Effector memory CD4-positive, alpha-beta T cell (primary cell): ENCODE measurements at places on chromosomes 1 and 21.
A peak's percentile ranks its signal among the peaks of the same experiment; 100 is the strongest.

- H3K4me1 ChIP-seq, result no peaks in the 10 kb centered on the region
- no peak for DNase-seq
- H3K4me3 ChIP-seq, result no peak overlapping the region
- H3K36me3 ChIP-seq, result no peaks in the 10 kb centered on the region
- H3K27me3 ChIP-seq, result no peaks in the 10 kb centered on the region
Observed at GRCh38 chr1:94399453-94399852, 18.7 kb upstream of the ABCD3 start.

- H3K27ac ChIP-seq, result no peak overlapping the region
- no peak for DNase-seq
- H3K4me3 ChIP-seq, result no peak overlapping the region
- H3K36me3 ChIP-seq, result no peaks in the 10 kb centered on the region
- no peaks in the 10 kb centered on the region for H3K4me1 ChIP-seq
Observed at GRCh38 chr1:151920149-151920548, 10.8 kb upstream of the THEM4 start.

GRCh38 chr1:165854101-165854845 is 26.9 kb downstream of the UCK2 start:
- H3K4me1 ChIP-seq, result no peaks in the 10 kb centered on the region
- no peaks in the 10 kb centered on the region for H3K36me3 ChIP-seq
- H3K27me3 ChIP-seq, result no peaks in the 10 kb centered on the region
- DNase-seq, result no peak
- H3K27ac ChIP-seq, result no peak overlapping the region

DNA sequence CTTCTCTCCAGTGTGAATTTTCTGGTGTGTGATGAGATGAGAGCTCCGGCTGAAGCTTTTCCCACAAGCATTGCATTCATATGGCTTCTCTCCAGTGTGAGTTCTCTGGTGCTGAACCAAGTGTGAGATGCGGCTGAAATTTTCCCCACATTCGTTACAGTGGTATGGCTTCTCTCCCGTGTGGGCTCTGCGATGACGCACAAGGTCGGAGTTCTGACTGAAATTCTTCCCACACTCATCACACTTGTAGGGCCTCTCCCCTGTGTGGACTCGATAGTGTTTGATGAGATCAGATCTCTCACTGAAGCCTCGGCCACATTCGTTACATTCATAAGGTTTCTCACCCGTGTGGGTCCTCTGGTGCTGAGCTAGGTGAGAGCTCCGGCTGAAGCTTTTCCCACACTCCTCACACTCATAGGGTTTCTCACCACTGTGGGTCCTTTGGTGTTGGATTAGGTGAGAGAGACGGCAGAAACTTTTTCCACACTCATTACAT is 7.4 kb downstream of the ZNF436 start:
- H3K4me1 ChIP-seq, result peaks cover 1% of the 10 kb centered on the region
- H3K4me3 ChIP-seq, result no peak overlapping the region
- peaks cover 28% of the 10 kb centered on the region for H3K36me3 ChIP-seq
- H3K27ac ChIP-seq, result no peak overlapping the region
- no peak for DNase-seq

- no peaks in the 10 kb centered on the region for H3K36me3 ChIP-seq
- H3K27ac ChIP-seq, result no peak overlapping the region
- H3K4me1 ChIP-seq, result no peaks in the 10 kb centered on the region
- H3K27me3 ChIP-seq, result no peaks in the 10 kb centered on the region
- peak; percentile 10 for DNase-seq
Observed at GRCh38 chr1:3483801-3484444, 29.5 kb downstream of the ARHGEF16 start.

DNA sequence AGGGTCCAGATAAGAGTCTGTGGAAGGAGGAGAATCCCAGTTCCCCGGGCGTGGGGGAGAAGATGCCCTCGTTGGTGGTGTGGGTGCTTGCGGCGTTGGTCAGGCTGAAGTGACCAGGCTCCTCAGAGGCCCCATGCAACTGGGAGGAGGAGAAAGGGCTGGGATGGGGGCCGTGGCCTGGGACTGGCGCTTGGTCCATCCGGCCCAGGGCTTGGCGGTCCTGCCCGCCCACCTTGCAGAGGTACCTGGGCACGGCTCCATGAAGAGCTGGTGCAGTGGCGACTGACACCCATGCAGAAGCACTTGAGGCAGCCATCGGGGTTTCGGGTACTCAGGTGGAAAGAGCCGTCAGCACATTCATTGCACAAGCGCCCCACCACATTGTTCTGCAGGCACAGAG is 60.8 kb downstream of the HSPG2 start:
- H3K4me1 ChIP-seq, result no peaks in the 10 kb centered on the region
- no peaks in the 10 kb centered on the region for H3K27me3 ChIP-seq
- H3K27ac ChIP-seq, result no peak overlapping the region
- DNase-seq, result no peak
- H3K36me3 ChIP-seq, result no peaks in the 10 kb centered on the region

- no peaks in the 10 kb centered on the region for H3K4me1 ChIP-seq
- H3K27me3 ChIP-seq, result no peaks in the 10 kb centered on the region
- no peak overlapping the region for H3K27ac ChIP-seq
- DNase-seq, result no peak
- no peaks in the 10 kb centered on the region for H3K36me3 ChIP-seq
Observed at GRCh38 chr21:17461014-17461413, 51.8 kb upstream of the CXADR start.

DNA sequence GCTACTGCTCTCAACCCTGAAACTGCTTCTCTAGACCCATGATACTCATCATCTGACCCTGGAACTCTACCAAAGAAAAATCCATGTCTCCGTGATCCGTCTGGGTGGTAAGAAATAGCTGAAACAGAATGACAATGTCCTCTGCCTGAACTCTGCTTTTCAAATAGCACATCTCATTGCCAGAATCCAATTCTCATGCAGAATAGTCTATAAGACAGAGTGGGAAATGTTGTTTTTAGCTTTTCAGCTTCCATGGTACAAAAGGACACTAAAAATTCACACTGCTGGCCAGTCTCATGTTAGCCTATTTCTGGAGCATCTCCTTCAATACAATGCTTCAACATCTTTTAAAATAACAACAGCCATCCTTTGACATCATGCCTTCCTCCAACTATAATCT is 1355.8 kb upstream of the PRMT6 start:
- no peak overlapping the region for H3K4me3 ChIP-seq
- DNase-seq, result no peak
- H3K36me3 ChIP-seq, result no peaks in the 10 kb centered on the region
- no peak overlapping the region for H3K27ac ChIP-seq

- no peak overlapping the region for H3K27ac ChIP-seq
- no peaks in the 10 kb centered on the region for H3K27me3 ChIP-seq
- DNase-seq, result no peak
Observed at GRCh38 chr21:25916226-25916625, 181.5 kb downstream of the GABPA start.

- H3K4me1 ChIP-seq, result no peaks in the 10 kb centered on the region
- no peaks in the 10 kb centered on the region for H3K27me3 ChIP-seq
- no peaks in the 10 kb centered on the region for H3K36me3 ChIP-seq
- no peak overlapping the region for H3K4me3 ChIP-seq
Observed at GRCh38 chr1:225694151-225694603, 41.3 kb upstream of the ENAH start.

- H3K27me3 ChIP-seq, result no peaks in the 10 kb centered on the region
- no peak overlapping the region for H3K27ac ChIP-seq
- H3K4me1 ChIP-seq, result no peaks in the 10 kb centered on the region
- no peak overlapping the region for H3K4me3 ChIP-seq
- no peak for DNase-seq
Observed at GRCh38 chr1:71634159-71634558, 553.3 kb upstream of the ZRANB2 start.

DNA sequence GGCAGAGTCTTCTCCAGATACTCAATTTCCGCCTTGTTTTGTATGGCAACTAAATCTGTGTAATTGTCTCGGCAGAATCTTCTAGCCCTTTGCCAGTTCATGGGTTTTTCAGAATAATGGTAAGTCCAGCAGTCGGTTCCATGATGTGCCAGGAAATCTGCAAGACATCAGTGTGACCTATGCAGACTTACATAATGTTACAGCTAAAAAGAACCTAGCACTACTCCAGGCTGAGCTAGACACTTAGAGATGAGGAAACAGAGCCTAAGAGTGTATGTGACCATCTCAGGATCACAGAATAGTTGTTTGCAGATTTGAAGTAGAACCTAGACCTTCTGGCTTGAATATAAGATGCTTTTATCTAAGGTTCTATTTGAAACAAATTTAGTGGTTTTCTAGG is 2.8 kb downstream of the SELL start:
- DNase-seq, result no peak
- H3K4me3 ChIP-seq, result peak overlapping the region; percentile 35
- peak overlapping the region; percentile 56 for H3K27ac ChIP-seq
- H3K27me3 ChIP-seq, result no peaks in the 10 kb centered on the region
- peaks cover 33% of the 10 kb centered on the region for H3K4me1 ChIP-seq
- peaks cover 25% of the 10 kb centered on the region for H3K36me3 ChIP-seq

GRCh38 chr1:214658785-214659184 is 55.8 kb downstream of the CENPF start:
- H3K27me3 ChIP-seq, result no peaks in the 10 kb centered on the region
- no peak for DNase-seq
- H3K4me1 ChIP-seq, result no peaks in the 10 kb centered on the region
- H3K4me3 ChIP-seq, result no peak overlapping the region
- no peaks in the 10 kb centered on the region for H3K36me3 ChIP-seq
- H3K27ac ChIP-seq, result no peak overlapping the region

GRCh38 chr1:73181190-73181540 is 898.8 kb upstream of the NEGR1 start:
- H3K4me3 ChIP-seq, result no peak overlapping the region
- H3K36me3 ChIP-seq, result no peaks in the 10 kb centered on the region
- H3K27ac ChIP-seq, result no peak overlapping the region
- DNase-seq, result no peak
- no peaks in the 10 kb centered on the region for H3K4me1 ChIP-seq

DNA sequence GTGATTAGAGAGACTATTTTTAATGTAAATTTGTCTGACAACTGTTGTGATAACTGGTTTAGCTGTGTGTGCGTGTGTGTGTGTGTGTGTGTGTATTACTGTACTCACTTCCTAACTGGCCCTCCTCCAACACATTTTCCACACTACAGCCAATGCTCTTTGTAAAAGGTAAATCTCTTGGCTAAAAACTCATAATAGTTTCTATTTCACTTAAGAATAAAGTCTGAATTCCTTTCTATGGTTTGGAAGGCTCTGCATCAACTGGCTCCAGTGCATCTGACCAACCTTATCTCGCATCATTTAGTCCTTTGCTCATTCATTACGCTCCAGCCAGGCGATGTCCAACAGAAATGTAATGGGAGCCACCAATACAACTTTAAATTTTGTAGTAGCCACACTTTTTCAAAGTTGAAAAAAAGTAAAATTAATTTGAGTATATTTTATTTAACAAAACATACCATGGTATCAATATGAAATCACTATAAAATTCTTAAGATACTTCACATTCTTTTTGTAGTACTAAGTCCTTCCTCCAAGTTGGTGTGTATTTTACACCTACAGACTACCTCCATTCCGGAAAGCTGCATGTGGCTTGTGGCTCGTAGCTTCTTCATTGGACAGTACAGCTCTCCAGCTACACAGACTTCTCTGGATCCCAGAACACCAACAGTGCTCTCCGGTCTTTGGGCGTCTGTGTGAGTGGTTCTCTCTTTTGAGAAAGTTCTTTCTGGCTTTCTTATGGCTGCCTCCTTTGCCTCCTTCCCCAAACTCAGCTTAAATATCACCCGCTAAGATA is 68.9 kb downstream of the NRIP1 start:
- H3K27ac ChIP-seq, result no peak overlapping the region
- DNase-seq, result no peak
- H3K36me3 ChIP-seq, result no peaks in the 10 kb centered on the region
- H3K4me3 ChIP-seq, result no peak overlapping the region

DNA sequence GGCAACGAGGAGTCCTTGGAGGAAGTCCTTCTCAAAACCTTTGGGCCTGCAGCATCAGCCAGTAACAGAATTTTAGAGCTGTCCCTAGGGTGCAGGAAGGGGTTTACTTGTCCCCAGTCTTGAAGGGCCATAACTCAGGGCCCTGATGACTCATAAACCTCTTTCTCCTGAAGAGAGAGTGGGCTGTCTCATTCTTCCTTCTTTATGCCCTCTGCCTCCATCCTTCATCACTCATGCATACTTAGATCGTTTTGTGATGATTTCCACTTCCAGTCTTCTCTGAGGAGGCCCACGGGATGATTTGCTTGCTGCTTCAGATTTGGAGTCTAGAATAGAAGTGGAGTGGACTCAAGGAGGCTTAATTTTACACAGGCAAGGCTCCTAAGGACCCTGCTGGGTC is 60.2 kb downstream of the NDUFS5 start:
- peaks cover 12% of the 10 kb centered on the region for H3K27me3 ChIP-seq
- no peak overlapping the region for H3K27ac ChIP-seq
- H3K4me3 ChIP-seq, result no peak overlapping the region
- H3K4me1 ChIP-seq, result peaks cover 6% of the 10 kb centered on the region
- no peaks in the 10 kb centered on the region for H3K36me3 ChIP-seq

DNA sequence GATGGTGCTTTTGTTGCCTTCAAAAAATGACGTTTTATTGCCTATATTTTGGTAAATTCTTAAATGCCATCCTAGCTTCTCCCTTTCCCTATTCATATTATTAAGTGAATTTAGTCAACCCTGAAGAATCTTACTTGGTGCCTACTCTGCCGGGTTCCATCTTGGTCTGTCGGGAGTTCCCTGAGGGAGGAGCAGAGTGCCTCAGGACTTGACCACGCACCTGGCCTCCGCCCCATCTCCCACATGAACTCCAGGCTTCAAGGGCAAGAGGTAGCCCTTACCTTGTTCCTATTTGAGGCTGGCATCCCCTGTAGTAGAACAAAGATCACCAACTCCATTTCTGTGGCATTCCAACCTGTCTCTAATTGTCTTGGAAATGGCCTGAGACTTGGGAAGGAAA is 21.5 kb downstream of the VANGL2 start:
- DNase-seq, result no peak
- no peak overlapping the region for H3K4me3 ChIP-seq
- H3K27ac ChIP-seq, result no peak overlapping the region
- H3K36me3 ChIP-seq, result no peaks in the 10 kb centered on the region

DNA sequence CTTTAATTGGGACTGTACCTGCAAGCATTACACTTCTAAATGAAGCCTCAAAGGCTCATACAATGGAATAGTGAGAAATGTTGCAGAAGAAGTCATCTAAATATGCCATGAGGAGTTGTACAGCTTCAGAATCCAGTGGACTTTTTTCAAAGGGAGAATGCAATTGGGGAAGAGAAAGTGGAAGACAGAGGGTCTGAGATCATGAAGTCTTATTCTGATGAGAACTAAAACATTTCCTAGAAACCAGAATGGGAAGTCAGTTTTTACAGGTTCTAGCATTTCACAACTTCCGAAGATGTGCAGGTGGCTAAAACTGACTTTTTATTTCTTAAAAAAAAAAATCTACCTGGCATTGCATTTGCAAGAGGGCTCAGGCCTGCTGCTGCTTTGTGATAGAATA is 424.4 kb upstream of the RUNX1 start:
- no peak for DNase-seq
- no peaks in the 10 kb centered on the region for H3K27me3 ChIP-seq
- no peaks in the 10 kb centered on the region for H3K4me1 ChIP-seq
- H3K27ac ChIP-seq, result no peak overlapping the region
- H3K4me3 ChIP-seq, result no peak overlapping the region

DNA sequence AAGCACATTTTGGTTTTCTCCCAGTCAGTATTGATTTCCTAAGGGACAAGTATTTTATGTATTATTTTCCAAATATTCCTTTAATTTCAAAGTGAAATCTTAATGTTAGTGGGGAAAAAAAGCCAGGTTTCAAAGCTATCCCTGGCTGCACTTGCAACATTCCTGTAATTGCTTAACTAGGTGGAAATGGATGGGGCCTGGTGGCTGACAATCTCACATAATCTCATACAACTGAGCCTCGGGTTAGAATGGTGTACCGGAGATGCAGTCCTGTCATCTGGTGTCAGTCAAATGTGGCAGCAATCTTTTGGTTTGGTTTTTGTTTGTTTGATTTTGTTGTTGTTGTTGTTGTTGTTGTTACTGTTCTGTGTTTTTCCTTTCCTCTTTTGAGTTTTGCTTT is 46.1 kb downstream of the KDM1A start:
- H3K36me3 ChIP-seq, result peaks cover 40% of the 10 kb centered on the region
- no peak overlapping the region for H3K4me3 ChIP-seq
- H3K27me3 ChIP-seq, result no peaks in the 10 kb centered on the region
- no peak for DNase-seq
- H3K27ac ChIP-seq, result no peak overlapping the region
- no peaks in the 10 kb centered on the region for H3K4me1 ChIP-seq
